ENCODE measurements at places on chromosomes 2 and 18. TPM values are rescaled to one million over a fixed set of nuclear protein-coding genes. Genes with fewer than 3 reads are reported as not detected.

Gene NDUFV2
- 96.8 TPM for total RNA-seq

DNA sequence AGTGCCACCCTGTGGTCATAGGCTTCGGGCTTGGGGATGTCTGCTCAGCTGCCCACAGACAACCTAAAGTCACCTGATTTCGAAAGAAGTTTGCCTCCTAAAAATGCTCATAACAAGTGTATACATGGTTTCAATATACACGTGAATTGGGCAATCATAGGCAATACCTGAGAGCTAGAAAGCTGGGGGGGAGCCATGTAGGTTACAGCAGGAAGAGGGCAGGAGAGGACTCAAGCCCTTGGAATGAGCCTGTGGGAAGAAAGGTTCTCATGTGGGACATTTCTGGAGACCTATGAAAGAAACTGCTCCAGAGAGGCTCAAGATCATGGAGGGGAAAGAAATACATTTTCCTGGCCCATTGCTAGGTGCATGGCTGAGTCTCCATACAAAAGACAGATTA, 109.7 kb downstream of the ACOXL start:
- no peaks in the 10 kb centered on the region for H3K27me3 ChIP-seq
- no peak overlapping the region for H3K27ac ChIP-seq
- DNase-seq: no peak
- H3K4me3 ChIP-seq: no peak overlapping the region

Gene ZNF892
- 2.7 TPM for total RNA-seq

DNA sequence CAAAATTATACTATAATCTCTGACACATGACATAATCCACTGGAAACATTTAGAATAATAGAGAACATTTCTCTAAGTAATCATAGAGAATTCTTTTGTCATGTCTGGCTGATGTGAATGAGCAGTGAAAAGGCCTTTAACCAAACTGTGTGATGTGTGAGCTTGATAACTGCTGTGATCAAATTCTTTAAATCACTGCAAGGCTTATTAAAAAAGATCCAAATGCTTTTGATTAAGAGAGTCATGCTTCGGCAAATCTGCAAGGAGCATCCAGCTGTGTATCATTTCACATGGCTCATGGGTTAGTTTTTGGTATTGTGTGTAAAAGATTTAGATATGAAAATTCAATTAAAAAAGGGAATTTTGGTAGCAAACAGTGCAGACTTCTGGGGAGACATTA, 58.6 kb upstream of the TFPI start:
- no peaks in the 10 kb centered on the region for H3K4me1 ChIP-seq
- no peaks in the 10 kb centered on the region for H3K36me3 ChIP-seq
- no peaks in the 10 kb centered on the region for H3K27me3 ChIP-seq
- DNase-seq: no peak

DNA sequence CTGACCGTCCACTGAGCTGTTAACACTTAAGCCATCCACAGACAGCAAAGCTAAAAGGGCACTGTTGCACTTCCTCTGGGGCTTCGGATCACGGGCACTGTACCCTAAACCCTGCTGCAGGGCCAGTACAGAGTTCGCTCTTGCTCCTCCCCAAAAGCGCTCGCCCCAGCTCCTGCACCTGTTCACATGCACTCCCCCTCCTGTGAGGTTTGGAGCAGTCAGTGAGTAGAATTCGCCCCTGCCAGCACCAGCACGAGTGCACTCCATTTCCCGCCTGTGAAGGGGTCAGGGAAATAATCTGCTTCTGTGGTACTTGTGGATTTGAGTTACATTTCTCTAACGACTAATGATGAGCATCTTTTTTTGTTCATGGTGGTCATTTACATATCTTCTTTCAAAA, 158.8 kb downstream of the PTPRM start:
- no peaks in the 10 kb centered on the region for H3K36me3 ChIP-seq
- no peaks in the 10 kb centered on the region for H3K27me3 ChIP-seq
- H3K27ac ChIP-seq: no peak overlapping the region
- no peak for DNase-seq

All from Peyer's patch (tissue), 4 donors.